ENCODE measurements at places on chromosomes 12 and 14. TPM values are rescaled to one million over a fixed set of nuclear protein-coding genes. Genes with fewer than 3 reads are reported as not detected.

LRP1-AS gene
- not detected for total RNA-seq

MTHFD1 gene
- total RNA-seq: 20.5 TPM

MOK gene
- 13.0 TPM for total RNA-seq

TMEM19 gene
- 13.3 TPM for total RNA-seq

EGLN3 gene
- total RNA-seq: 18.5 TPM

TAS2R14 gene
- 6.9 TPM for total RNA-seq

TMEM132C gene
- 3.5 TPM for total RNA-seq

ASCL1 gene
- not detected for total RNA-seq

IL23A gene
- not detected for total RNA-seq

TAS2R31 gene
- total RNA-seq: 3.9 TPM

TMEM63C gene
- 0.28 TPM for total RNA-seq

FGD4 gene
- total RNA-seq: 17.3 TPM

KCNK10 gene
- total RNA-seq: not detected

COL2A1 gene
- not detected for total RNA-seq

PIWIL1 gene
- total RNA-seq: not detected

GPRC5D gene
- total RNA-seq: not detected

LRRC9 gene
- not detected for total RNA-seq

FZD10 gene
- 0.71 TPM for total RNA-seq

DDX11 gene
- total RNA-seq: 15.0 TPM

Measured in sigmoid colon (tissue), 7 donors.